ENCODE measurements at places on chromosomes 4 and X.

DNA sequence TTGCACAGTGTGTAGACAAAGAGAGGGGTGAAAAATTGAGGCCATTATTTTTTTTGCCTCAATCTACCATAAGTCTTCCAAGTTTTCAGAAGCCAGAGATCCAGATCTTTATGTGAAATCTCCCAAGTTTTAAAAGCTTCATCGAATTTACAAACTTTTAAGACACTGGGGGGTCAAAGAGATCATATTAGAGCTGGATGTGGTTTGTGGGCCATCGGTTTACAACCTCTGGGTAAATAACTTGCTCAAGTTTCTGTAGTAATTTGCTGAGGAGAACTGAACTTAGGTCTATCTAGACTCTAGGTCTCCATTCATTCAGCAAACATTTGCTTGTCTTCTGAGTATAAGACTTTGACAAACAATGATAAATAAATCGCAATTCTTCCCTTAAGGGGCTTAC, 54.0 kb upstream of the CHRNA9 start:
- DNase-seq, result no peak

DNA sequence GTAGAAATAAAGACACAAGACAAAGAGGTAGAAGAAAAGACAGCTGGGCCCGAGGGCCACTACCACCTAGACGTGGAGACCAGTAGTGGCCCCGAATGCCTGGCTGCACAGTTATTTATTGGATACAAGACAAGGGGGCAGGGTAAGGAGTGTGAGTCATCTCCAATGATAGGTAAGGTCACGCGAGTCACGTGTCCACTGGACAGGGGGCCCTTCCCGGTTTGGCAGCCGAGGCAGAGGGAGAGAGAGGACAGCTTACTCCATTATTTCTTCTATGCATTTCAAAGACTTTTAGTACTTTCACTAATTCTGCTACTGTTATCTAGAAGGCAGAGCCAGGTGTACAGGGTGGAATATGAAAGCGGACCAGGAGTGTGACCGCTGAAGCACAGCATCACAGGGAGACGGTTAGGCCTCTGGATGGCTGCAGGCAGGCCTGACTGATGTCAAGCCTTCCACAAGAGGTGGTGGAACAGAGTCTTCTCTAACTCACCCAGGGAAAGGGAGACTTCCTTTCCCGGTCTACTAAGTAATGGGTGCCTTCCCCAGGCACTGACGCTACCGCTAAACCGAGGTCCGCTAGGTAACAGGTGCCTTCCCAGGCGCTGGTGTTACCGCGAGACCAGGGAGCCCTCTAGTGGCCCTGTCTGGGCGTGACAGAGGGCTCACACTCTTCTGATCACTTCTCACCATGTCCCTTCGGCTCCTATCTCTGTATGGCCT, 44.9 kb downstream of the ZBTB49 start:
- DNase-seq, result peak; percentile 38

DNA sequence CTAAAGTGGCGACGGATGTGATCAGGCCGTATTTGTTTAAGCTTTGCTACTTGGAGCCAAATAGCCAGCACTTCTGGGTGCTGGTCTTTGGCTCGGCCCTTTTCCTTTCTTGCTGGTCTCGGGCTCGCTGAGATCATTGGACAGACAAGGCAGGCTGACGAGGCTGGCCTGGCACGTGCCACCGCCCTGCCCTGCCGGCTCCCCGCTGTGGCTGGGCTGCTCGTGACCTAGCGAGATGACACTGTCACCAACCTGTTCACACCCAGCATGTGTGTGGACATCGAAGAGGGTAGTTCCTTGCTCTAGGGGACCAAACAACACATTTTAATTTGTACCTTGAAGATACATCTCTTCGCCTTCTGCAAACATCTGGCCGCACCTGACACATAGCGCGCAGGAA, 98.0 kb downstream of the ABLIM2 start:
- DNase-seq, result no peak

DNA sequence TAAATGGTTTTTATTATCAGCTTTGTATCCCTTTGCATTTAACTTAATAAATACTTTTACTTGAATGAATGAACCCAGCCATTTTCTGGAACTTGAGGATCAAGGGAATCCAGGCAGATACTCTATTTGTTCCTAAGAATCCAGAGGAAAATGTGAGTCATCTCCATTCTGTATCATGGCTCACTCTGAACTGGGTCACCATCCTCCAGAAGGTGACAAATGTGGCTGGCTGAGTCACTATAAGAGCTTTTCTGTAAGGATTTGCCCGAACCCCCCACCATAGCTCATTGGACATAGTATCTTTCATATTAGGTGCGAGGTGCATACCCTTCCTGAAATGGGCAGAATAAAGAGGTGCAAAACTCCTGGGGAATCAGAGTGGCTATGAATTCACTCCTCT, 25.8 kb downstream of the RTL9 start:
- DNase-seq, result no peak

- no peak for DNase-seq
Measured at GRCh38 chr4:62053974-62054373, 853.8 kb downstream of the ADGRL3 start.
